AG04449 (cell line): ENCODE measurements at places on chromosomes 6 and 20.

DNA sequence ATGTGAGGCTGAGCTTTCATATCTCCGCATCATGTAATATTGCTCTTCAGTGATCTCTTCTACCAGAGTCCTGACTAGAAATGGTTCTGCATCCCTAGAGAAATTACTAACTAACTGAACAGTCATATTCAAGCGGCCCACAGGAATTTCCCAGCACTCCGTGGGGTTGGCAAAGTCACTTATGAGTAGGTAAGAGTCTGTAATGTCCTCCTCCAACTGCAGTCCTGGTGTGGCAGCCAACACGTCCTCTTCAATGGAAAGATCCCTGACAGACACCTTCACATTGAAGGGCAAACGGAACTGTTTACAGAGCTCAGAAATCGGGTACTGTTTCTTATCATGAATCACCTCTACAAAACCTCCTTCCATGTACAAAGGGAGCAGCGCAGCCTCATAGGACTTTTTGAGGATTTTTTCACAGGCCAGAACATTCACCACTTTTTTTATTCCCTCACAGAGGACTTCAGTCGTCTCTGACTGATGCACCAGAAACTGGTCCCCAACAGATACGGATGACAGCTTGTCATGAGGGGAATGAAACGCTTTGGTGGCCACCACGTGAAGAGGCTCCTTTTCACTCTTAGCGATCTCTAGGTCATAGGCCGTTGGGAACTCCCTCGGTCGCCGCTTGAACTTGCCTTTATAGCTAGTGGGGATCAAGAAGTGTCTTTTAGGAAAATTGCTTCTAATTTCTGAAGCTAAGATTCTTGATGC lies 87.7 kb downstream of the THEMIS start:
- no peak for DNase-seq

DNA sequence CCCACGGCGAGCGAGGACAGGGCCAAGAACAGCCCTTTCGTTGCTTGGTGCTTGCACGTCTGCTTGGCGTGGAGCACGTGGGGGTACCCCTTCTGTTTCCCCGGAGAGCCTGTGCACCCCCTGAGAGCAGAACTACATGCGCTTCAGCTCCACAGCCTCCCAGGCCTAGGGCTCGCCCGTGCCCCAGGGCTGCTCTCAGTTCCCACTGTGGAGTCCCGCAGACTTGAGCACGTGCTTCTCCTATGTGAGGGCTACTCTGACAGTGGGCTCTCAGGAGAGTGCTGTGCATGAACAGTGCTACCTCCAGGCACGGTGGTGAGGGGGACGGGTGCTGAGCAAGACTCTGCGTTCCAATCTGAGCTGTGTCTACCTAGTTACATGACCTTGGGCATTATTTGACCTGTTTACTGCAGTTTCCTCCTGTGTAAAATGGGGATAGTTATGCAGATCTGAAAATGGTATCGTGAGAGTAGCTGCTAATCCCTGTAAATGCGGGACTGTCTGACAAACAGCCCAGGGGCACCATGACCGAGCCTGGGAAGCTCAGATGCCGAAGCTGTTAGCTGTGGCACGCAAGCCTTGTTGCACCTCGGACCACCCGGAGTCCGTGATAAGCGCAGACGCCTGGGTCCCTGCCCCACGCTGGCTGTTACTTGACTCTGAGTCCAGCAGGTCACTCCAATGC lies 82.4 kb downstream of the IRF4 start:
- no peak for DNase-seq

DNA sequence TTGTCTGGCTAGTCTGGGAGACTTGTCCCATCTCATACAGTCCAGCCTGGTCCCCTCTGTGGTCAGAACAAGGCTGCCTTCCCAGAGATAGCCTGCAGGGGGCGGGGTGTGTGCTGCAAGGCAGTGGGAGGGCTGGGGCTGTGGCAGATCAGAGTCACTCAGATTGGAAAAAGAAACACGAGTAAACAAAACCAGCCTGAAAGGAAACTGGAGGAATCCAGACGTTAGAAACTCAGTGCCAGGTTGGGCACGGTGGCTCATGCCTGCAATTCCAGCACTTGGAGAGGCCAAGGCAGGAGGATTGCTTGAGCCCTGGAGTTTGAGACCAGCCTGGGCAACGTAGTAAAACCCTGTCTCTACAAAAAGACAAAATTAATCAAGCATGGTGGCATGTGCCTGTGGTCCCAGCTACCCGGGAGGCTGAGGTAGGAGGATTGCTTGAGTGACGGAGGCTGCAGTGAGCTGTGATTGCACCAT lies 20.2 kb downstream of the LEMD2 start:
- DNase-seq, result no peak

- DNase-seq, result no peak
These were observed 226.8 kb upstream of the HS3ST5 start for GRCh38 chr6:114569669-114570068.

- DNase-seq, result no peak
These were observed 639.2 kb downstream of the RFPL4B start for GRCh38 chr6:112986321-112986720.

- no peak for DNase-seq
These were observed 35.3 kb downstream of the TAF11 start for GRCh38 chr6:34852406-34853085.

DNA sequence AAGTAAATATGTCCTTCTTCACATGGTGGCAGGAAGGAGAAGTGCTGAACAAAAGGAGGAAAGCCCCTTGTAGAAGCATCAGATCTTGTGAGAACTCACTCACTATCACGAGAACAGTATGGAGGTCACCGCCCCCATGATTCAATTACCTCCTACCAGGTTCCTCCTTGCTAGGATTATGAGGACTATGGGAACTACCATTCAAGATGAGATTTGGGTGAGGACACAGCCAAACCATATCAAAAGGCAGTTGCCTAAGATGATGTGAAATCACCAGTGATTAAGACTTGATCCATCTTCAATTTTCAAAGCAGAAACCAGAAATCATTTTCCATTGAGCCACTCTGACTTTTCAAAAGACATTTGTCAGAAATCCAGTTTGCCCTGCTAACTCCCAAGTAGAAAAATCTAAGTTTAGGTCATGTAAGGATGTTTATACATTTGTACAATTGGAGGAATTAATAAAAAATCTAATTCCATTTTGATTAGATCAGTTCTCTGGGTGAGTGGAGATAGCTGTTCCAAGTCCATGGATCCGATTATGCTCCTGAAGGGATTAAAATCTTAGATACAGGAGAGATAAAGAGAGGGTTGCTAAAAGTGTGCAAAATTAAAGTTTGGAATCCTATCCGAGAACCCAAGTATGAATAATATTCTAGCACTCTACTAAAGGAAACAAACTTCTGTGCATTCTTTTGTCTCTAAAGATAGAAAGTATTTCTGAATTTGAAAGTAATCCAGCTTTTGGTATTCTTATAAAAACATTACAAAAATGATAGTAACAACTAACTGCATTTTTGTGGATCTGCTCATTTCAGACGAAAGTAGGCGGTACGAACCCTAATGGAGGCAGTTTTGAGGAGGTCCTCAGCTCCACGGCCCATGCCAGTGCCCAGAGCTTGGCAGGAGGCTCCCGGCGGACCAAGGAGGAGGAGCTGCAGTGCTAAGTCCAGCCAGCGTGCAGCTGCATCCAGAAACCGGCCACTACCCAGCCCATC lies 39.5 kb downstream of the HDDC2 start:
- DNase-seq, result peak; percentile 82

GRCh38 chr6:128558021-128558420 lies 37.6 kb upstream of the PTPRK start:
- DNase-seq, result no peak

GRCh38 chr6:137923866-137924653 lies 57.0 kb downstream of the TNFAIP3 start:
- DNase-seq, result no peak
